T-helper 1 cell (primary cell): ENCODE measurements at places on chromosomes 11 and 22.

- DNase-seq = no peak
Observed at GRCh38 chr11:61011950-61012736, 40.7 kb downstream of the CD6 start.

DNA sequence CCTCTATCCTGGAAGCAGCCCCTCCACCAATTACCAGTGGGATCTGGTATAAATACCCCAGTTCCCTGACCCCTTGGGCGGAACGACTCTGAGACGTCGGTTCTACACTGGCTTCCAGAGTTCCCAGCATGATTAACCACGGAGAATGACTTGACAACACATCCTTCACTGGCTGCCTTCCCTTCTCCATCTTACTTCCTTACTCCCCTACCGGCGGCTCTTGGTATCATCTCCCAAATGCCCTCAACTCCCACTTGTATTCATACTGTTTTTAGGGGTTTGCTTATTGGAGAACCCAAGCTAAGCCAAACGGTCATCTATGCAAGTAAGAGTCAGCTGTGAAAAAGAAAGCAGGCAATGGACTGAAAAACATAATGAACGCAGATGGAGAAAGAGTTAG is 56.1 kb downstream of the APOL3 start:
- no peak for DNase-seq

- no peak for DNase-seq
Observed at GRCh38 chr11:92300876-92301275, 76.3 kb downstream of the FAT3 start.

DNA sequence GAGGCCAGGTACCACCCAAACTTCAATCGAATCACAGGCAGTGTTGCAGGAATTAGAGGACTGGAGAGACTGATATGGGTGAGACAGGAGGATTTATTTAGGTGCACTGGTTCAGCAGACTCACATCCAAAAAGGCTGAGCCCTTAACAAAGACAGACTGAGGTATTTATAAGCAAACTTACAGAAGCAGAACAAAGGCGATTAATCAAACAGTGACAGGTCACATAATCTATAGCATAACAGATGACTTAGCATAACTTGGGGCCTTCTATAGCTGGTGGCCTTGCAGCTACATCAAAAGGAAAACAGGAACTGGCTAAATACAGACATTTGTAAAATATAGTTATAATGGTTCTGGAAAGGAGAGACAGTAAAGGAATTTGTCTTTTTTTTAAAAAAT is 2.1 kb downstream of the APOBEC3B start:
- no peak for DNase-seq

DNA sequence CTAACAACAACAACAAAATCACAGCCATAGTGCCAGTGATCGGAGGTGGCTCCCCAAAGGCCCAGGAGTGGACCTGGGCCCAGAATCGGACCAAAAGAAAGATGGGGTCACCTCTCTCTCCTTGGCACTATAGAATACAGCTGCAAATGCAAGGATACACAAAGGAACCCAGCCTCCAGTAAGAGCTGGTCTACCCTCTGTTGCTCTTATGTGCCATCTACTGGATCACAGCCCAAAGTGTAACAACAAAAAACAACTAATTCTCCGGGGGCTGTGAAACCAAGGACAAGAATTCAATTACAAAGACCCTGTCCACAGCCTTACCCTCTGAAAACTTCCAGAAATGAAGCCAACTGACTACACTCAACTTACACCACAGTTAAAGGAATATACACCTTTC is 21.6 kb downstream of the OR8G5 start:
- DNase-seq = no peak

DNA sequence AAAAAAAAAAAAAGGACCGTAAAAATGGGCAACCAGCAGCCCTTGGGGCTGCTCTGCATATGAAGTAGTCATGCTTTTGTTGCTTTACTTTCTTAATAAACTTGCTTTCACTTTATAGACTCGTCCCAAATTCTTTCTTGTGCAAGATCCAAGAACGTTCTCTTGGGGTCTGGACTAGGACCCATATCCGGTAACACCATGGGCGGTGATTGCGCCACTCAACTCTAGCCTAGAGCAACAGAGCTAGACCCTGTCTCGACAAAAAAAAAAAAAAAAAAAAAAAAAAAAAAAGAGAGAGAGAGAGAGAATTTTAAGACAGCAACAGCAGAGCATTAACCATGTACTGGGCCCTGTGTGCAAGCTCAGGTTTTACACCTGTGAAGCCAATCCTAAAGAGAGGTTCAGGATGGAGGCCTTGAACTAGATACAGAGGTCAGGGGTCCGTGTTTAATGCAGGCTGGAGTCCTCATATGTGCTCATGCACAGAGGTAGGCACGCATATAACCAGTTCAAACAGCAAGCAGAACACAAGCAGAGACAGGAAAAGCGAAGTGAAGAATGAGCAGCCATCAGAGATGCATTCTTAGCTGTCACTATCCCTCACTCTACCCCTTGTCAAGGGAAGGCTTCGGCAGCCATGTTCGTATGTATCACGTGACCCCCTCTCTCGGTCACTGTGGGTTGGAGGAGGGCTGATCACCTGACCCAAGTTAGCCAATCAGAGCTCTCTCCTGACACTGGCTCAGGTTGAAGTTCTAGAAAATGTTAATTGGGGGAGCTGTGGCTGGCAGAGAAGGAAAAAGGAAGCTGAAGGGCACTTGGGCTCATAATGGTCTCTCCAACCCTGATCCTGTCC is 16.7 kb upstream of the SYT12 start:
- peak; percentile 16 for DNase-seq

- DNase-seq = no peak
Observed at GRCh38 chr11:132137981-132138313, 767.5 kb downstream of the NTM start.

DNA sequence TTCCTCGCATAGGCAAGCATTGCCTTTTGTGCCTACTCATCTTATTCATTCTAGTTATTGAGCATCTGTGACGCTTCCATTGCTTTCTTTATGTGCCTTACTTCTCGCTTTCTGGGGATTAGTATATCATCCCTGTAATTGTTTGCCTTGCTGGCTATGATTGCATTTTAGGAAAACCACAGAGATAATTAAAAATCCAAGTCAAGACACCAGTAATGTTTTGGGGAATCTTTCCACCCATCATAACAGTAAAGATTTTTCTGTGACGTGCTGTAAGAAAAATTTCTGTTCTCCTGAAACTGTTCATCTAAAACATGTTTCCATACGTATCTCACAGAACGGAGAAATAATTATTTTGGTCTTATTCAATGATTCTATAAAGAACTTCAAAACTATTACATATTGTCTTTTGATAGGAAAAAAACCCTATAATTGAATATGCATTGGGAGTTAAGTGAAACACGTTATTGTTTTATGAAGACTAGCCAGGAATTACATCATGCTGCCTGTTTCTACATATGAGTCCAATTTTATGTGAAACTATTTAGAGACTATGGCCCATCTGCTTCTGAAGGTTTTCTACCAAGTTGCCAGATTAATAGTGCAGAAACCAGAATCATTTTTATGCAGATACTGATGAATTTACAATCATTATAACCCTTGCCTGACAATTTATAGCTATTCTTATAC is 133.7 kb upstream of the FIBIN start:
- DNase-seq = no peak
